ENCODE measurements at places on chromosomes 7 and 10.
A peak's percentile ranks its signal among the peaks of the same experiment; 100 is the strongest.

GRCh38 chr7:156703773-156704482 is 63.4 kb downstream of the RNF32 start:
- no peak for DNase-seq

DNA sequence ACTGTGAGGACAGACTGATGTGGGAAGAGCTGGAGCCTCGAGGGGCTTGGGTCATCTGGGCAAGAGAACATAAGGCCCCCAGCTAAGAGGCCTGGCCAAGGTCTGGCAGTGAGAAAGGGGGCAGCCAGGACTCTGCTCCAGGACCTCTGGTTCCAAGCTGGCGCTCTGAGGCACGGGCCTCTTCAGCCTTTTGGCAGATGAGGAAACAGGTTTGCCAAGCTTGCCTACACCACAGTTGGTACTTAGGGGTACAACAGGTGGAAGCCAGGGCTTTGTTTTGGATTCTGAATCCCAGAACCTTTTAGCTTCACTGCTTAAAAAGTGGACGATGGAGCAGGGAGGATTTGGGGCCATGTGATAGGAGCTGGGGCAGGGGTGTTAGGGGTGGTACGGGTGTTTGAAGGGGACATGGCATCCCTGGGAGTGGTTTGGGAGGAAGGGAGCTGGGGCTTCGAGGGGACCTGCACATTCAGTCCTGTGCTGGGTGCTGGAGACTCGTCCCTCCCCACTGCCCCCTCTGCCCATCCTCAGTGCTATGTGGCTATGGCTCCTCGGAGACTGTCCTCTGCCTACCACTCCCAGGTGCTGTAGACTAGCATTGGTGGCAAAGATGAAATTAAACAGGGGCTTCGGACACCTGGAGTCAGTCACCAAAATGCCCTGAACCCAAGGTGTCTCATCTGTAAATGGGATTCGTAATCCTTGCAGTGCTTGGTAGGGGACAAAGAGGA is 30.3 kb downstream of the ZNF775 start:
- no peak for DNase-seq

GRCh38 chr7:124645704-124646103 is 119.9 kb downstream of the GPR37 start:
- DNase-seq, result no peak

DNA sequence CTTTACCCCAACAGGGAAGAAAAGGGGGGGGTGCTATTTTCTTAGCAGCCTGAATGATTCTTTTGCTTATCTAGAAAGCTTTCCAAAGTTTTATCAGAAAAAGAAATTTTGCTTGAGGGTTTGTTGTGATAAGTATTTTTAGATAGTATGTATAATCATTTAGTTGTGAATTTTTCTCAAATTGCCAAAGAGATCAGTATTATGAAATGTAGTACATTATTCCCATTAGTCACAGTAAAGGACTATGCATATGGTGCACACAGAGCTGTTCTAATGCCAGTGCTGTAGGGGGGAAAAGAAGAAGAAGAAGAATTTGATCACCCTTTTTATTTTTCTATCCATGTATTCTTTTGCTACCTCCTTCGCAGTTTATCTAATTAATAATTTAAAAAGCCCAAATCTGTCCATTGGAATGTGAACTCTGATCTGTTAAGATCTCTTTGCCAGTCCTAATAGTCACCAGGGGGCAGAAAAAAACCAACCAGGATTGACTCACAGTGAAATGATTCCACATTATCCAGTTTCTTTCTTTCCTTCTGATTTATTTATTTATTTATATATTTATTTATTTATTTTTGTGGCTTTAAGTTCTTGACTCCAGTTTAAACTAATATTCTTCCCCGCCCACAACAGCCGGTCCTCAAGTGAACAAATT is 4.7 kb downstream of the RBM20 start:
- no peak for DNase-seq

- DNase-seq, result no peak
Observed at GRCh38 chr7:96306385-96307125, 15.3 kb downstream of the SLC25A13 start.

DNA sequence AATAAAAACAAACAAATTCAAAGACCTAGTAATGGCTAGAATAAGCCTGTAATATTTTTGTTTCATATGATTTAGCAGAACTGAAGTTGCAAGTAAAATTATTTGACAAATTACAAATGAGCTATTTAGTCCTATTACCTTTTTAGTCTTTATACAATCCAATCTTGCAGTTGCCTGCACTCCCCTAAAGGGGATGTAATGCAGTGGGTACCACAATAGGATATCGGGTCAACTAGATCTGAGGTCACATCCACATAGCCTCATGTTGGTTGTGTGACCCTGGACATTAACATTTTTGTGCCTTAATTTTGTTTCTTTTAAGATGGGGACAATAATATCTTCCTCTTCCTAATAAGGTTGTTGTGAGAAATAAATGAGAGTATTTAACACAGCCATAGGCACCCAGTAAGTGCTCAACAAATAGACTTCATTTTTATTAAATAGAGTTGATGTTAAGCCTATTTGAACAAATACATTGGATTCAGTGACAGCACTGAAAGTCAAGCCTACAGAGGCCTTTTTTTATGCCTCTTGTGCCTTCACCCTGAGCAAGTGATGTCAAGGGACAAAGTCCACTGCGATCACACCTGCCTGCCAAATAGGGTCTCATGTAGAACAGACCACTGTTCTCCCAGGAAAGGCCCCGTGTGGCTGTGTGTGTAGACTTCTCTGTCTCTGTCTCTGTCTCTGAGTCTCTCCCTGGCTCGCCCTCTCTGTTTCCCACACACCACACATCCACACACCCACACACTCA is 124.8 kb downstream of the EVX1 start:
- no peak for DNase-seq

DNA sequence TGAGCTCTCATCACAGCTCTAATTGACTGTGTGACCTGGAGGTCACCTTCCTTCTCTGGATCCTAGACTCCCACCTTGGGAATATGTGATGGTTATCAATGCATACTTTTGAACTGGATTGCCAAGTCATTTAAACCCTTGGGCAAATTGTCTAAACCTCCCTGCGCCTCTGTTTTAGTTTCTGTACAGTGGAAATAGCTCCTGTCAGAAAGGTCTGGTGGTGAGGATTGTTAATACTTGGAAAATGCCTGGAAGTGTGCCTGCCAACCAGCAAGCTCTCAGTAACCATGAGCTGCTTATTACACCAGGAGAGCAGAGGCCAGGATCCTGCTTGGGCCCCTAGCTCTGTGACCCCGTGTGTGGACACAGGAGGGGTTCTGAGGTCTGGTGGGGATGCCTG is 108.7 kb upstream of the PPIF start:
- no peak for DNase-seq

GRCh38 chr7:29414216-29414615 is 149.4 kb upstream of the PRR15 start:
- DNase-seq, result no peak

- no peak for DNase-seq
Observed at GRCh38 chr7:88337572-88337971, 30.9 kb upstream of the STEAP4 start.

DNA sequence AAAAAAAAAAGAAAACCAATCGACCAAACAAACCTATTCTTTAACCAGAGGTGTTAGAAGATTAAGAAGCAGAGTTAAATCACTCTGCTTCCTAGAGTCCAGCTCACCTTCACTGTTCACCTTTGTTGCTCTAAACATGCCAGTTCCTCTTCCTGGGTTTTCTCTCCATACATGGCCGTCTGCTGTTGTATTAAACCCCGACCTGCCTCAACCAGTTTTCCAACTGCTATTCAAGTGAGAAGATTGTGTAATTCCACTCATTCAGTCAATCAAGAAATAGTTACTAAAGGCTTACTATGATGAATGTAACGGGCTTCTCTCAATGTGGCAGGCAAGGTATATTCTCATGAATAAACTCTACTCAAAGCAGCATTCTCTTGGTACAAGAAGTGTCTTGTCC is 8.8 kb downstream of the AASS start:
- DNase-seq, result no peak

DNA sequence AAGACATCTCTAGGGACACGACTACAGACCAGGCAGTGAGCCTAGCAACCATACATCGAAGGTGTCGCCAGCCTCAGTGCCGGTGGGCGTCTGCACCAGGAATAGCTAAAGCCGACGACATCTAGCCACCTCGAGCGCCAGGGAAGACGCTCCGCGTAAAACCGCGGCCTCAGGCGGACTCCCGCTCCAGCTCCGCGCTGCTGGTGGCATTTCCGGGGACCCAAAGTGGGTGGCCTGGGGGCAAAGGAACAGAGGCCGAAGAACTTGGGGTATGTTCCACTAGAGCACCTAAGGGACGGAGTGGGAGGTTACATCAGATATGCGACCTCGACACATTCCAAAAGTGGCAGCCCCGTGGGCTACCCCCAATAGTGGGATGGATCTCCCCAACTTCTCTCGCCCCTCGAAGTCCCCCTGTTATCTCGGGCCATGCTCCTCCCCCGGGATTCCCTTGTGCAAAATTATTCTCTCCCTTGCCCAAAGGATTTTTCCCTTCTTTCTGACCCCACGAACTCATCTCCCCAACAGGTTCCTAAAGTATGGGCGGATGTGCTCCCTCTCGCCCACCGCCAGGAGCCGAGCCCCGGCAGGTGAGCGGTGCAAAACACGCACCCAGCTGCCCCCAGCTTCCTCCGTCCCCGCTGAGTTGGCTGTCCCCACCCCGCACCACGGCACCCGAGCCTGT is 1.2 kb downstream of the KCNMA1 start:
- no peak for DNase-seq

DNA sequence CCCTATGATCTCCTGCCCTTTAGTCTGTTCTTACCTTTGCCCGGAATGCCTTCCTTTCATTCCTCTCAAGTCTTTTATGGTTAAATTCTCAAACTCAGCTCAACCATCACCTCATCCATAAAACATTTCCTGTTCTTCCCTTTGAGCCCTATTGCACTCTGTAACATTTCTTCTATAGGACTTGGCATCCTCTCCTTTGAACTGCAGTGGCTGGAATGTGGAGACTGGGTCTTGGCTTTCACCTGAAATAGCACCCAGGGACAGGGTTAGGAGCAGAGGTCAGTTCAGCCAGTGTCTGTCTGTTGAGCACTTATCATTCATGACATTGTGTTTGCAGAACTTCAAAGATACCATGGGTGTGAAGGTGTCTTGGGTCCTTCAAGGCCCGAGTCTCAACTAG is 7.2 kb downstream of the NFE2L3 start:
- DNase-seq, result no peak

GRCh38 chr10:102140913-102141540 is 8.2 kb downstream of the PPRC1 start:
- no peak for DNase-seq

GRCh38 chr7:137328373-137329120 is 15.0 kb downstream of the PTN start:
- no peak for DNase-seq

GRCh38 chr10:6050801-6051445 is 11.2 kb downstream of the IL2RA start:
- peak; percentile 90 for DNase-seq

- DNase-seq, result no peak
Observed at GRCh38 chr10:13311177-13311575, 11.3 kb upstream of the PHYH start.

GRCh38 chr7:149824301-149824741 is 13.9 kb upstream of the ZNF862 start:
- DNase-seq, result no peak

- DNase-seq, result no peak
Observed at GRCh38 chr7:132751244-132751647, 175.0 kb upstream of the PLXNA4 start.

GRCh38 chr10:31754803-31755624 is 173.6 kb downstream of the ARHGAP12 start:
- DNase-seq, result no peak

DNA sequence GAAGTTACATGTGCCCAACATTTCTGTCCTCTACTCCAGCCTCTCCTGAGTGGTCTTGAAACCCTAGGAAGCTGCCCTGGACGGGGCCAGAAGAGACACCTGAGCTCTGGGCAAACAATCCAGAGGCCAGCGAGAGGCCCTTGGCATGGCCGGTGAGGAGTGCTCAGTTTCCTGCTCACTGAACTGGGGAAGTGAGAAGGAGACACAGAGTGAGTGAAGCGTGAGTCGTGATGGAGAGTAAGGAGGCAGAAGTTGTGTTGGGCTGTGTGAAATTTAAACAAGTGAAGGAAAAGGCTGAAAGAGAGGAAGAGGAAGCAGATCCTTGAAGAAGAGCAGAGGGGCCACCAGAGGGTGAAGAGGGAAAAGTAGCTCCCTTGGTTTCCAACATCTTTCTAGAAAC is 73.2 kb downstream of the WNT2 start:
- DNase-seq, result no peak

DNA sequence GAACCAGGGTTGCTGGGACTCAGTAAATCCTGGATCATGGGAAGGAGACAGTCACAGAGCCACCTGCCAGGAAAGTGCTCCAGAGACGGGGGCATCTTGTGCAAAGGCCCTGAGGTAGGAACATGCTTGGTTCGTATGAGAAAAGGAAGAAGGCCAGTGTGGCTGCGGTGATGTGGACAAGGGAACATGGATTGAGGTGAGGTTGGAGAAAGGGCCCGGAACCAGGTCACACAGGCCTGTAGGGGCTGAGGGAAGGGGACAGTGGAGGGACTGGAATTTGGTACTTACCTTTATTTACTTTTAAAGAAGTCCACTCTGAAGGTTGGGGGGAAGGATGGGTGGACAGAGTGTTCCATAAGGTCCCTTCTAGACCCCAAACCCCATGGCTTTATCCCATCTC is 32.9 kb upstream of the CXCL12 start:
- DNase-seq, result no peak

DNA sequence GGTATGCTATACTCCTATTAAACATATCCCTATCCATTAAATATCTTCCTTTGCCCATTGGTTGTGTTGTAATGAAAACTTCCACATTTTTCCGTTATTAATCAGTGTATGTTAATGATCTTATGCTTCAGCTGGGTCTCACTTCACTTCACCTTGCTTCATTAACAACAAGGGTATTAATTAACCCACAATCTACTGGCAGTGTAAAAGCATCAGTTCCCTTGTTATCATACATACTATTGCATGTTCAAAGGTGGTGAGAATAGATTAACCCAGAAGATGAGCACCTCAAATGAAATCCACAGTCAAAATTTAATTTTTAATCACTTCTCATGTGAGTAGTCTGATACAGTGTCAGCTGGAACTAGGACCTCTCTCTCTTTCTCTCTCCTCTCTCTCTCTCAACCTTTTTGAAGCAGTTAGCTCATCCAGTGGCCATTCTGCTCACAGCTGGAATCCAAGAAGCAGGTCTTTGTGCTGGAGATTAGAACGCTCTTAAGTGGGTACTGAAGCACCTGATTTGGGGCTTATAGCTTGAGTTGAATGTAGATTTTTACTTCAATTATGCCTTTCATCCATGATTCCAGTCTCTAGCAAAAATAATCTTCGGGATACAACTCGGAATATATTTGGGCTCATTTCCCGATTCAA is 172.3 kb downstream of the RAPGEF5 start:
- no peak for DNase-seq

DNA sequence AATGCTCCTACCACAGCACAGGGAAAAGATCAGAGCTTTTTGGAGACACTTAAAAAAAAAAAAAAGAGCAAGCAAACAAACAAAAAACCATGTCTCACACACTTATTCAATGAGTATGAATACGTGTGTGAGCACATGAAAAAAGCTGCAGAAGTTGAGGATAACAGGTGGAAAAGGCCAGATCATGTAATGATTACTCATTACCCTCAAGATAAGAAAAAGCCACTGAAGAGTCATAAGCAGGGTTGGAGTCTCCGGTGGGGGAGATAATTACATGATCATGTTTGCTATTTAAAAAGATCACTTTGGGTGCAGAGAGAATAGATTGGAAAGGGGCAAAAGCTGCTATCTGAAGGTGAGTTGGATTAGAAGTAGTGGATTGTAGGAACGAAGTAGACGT is 77.0 kb downstream of the POU6F2 start:
- DNase-seq, result no peak

Data from activated naive CD4-positive, alpha-beta T cell treated with anti-CD3 and anti-CD28 coated beads, Interleukin-2, amount 50 U/mL, for 16 hours (primary cell).